KBM-7 (cell line): ENCODE measurements at places on chromosomes 3 and 15.

DNA sequence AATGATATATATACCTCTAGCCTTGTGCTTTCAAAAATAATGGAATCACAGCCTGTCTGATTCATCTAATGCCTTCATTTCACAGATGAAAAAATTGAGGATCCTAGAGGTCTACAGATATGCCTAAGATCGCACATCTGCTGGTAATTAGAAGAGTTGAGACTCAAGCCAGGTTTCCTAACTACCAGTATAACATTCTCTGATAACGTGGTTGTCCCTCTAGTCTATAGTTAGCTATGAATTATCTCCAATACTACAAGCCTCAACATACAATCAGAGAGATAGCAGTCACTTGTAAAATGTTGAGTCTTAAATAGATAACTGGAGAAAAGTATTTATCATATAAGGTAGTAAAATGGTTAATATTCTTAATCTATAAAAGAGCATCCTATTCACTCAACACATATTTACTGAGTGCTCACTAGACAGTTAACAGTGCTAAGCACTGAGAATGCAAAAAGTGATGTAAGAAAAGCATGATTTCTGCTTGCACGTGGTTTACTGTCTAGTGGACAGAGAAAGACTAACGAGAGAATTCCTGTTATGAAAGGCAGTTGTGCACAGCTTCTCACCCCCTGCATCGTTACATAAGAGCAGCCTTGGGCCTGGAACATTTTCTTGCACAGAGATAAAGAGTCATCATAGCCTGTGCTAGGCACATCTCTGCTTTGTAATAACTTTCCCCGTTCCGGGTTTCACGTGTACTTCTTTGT, 4.9 kb upstream of the ENTPD3 start:
- DNase-seq, result no peak

DNA sequence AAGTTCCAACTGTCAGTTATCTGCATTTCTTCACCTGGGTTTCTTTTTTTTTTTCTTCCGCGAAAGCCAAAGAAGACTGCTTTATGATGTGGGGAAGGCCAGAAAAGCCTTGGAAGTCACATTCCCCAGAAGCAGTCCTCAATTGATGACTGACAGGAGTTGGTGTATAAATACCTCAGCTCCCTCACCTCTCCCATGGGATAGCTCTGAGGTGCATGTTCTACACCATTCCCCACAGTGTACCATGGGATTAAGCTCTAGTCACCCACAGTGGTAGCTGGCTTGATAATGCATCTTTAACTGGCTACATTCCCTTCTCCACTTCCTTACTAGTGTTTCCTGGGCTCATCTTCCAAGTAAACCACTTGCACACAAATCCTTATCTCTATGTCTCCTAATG, 30.5 kb downstream of the DPH3 start:
- DNase-seq, result no peak

DNA sequence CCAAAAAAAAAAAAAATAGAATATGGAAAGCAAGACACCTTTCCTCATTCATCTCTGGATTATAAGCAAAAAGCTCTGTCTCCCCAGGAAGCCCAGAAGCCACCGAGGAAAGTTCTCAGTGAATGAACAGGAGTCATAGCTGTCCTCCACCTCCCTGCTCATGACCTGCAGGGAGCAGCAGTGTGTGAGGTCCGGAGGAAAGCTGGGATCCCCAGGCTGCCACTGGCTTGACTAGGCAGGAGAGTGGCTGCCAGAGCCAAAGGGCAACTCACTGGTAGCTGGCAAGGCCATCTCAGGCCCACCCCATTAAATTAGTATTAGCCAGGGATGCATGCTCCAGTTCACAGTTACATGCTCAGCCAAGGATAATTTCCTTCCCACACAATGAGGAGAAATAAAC, 191.6 kb upstream of the STT3B start:
- no peak for DNase-seq

DNA sequence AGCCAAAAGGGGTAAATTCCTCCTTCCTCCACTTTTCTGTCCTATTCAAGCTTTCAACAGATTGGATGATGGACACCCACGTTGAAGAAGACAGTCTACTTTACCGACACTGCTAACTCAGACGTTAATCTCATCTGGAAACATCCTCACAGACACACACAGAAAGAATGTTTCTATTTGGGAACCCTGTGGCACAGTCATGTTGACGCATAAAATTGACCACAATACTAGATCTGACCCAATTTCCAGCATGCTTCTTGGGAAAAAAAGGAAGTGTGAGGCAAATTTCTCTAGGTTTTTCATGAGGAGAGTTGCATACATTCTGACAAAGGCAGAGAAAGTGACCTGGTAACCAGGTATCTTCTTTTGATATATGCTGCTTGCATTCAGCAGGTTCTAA, 594.1 kb downstream of the FGF12 start:
- DNase-seq, result no peak
